Stimulated activated CD4-positive, alpha-beta T cell treated with anti-CD3 and anti-CD28 coated beads, Interleukin-2, amount 100 ng/mL, for 48 hours (primary cell): ENCODE measurements at places on chromosomes 11 and 22.
A peak's percentile ranks its signal among the peaks of the same experiment; 100 is the strongest.

GRCh38 chr11:30617762-30618161 is 31.6 kb upstream of the MPPED2 start:
- DNase-seq: no peak

DNA sequence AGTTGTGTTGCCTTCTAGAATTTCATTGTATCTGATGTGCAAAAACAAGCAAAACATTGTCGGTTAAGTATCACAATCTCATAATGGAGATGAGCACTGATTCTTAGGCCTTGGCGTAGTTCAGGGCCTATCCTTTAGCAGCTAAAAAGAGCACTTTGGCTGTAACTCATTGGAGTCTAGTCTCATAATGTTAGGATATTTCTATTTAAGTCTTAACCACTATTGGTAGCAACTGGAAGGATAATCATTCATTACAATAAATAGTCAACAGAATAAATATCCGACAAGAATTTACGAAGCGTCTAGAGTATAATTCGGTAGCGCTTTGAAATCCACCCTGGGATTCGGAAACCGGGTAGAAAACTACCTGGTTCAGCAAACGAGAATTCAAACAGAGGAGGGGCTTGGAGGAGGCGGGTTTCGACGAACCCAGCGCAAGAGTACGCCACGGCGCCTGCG is 461 bp upstream of the EED start:
- DNase-seq: peak; percentile 80

DNA sequence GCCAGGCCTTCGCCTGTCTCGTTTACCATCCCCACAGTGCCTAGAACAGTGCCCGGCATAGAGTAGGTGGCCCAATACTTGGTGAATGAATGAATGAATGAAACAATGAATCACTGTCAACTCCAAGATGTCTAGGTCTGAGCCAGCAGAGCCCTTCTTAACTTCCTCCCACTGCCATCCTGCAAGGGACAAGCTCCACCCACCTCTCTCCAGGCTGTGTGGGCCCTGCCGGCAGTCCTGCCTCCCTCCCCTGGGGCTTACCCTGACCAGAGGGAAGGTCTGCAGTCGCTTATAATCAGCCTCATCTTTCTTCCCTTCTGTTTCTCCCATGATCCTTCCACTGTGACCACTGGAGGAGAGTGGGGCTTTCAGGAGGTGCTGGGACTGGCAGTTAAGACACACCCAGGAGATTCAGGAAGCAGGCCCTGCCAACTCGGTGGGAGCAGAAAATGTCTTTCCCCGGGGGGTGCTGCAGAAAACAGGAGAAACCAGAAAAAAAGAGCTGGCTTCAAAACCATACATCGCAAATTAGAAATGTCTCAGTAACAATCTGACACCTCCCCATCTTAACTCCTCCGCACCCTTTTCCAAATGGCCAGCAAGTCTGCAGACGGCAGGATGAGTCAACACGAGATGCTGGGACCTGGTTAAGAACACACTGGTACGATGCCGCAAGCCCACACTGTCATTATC is 11.4 kb downstream of the DNAL4 start:
- no peak for DNase-seq

GRCh38 chr11:70544774-70545609 is 146.7 kb downstream of the CTTN start:
- no peak for DNase-seq

DNA sequence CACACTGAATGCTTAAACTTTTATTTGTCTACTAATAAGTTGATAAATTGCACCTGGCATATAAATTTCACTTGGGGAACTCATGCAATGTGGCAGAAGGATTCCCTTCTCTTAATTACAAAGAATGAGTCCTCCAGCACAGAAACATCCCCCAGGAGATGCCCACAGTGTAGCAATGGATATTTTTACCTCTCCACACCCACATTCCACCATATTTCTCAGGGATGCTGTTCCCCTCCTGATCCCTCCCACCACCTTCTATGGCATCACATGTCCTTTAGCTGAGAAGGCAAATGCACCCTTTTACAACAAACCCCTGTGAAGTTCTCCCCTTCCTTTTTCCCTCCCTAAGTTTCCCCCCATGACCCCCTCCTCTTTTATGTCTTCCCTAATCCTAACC is 56.1 kb upstream of the UBASH3B start:
- DNase-seq: no peak

- no peak for DNase-seq
These were observed 9.2 kb downstream of the CDPF1 start for GRCh38 chr22:46240907-46241306.
